ENCODE measurements at places on chromosomes 6 and 20.

DNA sequence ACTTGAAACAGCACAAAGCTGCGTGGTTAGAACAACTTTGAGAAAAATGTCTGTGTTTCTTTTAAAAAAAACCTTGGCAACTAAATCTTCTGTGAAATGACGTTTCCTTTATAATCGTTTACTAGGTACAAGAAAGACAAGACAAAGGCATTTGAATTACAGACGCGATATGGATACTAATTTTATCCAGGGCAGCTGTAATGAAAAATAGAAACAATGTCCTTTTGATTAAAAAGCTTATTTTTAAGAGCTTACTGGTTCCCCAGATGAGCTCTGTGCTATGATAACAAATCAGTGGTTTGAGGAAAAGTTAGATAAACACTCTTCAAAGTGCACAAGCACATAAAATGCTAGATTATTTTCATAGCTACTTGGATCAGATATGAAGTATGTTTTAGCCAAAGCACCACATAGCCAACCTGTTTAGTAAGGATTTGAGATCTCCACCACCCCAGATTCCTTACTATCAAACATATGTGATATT lies 1.6 kb upstream of the SYNCRIP start:
- DNase-seq, result no peak

- no peak for DNase-seq
Measured at GRCh38 chr20:32780749-32781655, 18.8 kb downstream of the DNMT3B start.

- no peak for DNase-seq
Measured at GRCh38 chr6:15429141-15430110, 183.6 kb downstream of the JARID2 start.

GRCh38 chr6:95249175-95249574 lies 328.2 kb upstream of the MANEA start:
- no peak for DNase-seq

DNA sequence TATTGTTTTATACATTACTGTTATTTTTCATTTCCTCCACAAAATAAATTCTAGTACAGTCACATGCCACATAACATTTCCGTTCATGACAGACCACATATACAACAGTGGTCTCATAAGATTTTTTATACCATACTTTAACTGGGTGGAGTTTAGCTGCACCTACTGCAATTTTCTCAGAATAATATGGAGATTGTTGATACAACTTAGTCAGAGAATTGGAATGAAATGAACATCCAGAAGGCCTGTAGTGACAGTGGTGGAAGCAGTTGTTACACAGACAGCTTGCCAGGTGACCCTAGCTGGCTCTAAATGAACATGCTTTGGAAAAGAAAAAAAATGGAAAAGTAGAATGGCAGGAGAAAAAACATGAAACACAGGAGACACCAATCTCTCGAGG lies 183.2 kb upstream of the TCF21 start:
- DNase-seq, result no peak

DNA sequence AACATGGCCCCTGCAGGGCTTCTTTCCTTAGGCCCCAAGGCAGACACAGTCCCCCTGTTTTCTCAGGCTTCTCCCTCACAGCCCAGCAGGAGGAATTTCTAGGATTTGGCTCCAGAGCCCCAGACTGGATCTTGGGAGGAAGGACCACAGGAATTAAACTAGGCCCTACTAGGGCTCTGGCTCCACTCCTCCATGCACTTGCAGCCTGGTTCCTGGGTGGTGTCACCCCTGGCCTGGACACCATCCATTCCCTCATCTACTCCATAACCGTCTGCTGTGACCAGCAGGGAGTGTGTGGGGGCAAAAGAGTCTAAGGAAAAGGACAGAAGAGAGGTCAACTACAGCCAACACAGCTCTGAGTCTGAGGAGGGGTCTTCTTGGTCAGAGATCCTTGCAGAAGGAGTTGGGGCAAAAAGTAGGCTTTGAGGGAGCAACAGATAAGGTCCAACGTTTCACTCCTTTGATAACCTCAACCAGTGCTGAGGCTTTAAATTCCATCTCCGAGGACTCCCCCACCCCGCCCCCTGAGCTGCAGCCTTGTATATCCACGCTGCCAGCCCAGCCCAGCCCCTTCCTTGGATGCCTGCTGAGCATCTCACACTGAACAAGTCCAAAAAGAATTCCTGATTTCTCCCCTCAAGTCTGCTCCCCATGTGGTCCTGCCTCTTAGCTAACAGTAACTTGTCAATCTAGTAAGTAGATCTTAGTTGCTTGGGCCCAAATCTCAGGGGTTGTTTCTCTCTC lies 27.9 kb upstream of the SPDEF start:
- DNase-seq, result no peak

GRCh38 chr6:82178077-82178758 lies 69.3 kb downstream of the IBTK start:
- no peak for DNase-seq

DNA sequence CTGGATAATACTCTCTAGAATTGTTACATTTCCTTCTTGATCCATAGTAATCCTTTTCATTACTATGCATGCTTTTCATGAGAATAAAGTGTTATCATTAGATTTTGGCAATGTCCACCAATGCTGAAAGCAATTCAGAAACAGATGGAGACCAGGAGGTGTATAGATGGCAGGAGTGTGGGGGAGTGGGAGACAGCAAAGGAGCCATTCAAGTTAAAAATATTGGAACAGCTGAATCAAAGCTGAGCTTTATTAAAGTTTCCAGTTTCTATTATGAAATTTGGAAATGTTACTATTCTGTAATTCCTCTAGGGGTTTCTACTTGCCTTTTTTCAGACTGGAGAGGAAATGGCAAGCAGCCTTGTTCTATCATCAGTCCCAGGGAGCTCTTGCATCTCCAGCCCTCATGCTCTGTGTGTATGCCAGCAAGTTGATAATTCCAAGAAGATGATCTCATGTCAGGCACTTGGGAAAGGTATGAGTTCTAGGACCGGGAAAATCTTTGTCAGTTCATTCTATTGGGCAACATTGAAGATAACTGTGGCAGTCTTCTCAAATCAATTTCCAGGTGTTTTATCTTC lies 228.0 kb downstream of the CD109 start:
- no peak for DNase-seq

- no peak for DNase-seq
Measured at GRCh38 chr6:9933677-9934076, 481.2 kb downstream of the TFAP2A start.

DNA sequence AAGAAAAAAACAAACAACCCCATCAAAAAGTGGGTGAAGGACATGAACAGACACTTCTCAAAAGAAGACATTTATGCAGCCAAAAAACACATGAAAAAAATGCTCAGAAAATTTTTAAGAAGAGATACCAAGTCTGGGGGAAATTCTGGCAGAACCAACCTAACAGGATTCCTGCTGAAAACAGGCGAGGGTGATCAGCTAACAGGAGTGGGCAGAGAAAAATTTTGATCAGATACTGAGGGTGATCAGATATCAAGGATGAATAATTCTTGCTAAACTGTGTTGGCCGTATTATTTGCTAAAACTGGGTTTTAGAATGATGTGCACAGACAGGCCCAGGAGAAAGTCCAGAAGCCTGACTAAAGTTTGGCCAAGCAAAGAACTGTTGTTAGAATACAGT lies 557.3 kb downstream of the CD109 start:
- no peak for DNase-seq

DNA sequence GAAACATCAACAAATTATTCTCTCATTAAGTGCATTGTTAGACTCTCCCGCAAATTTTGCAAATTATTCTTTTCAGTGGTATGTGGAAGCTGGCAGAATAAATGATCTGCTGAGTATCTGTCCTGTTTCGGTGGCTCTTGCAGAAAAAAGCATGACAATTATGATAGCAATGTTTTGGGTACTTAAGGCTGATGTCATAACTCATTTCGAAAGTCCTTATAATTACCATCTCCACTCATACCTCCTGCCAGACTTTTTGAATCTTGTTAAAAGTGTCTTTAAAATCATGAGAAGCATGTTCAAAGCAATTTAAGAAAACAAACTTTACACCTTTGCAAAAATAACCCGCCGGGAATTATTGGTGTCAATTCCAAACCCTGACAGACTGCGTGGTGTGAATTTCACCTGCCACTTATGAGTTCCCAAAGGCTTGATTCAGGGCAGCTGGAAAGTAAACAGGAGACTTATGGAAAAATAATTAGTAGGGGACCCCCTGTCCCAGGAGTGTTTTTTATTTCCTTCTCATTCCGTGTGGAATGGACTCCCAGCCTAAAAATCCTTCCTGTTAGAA lies 87.6 kb upstream of the E2F3 start:
- no peak for DNase-seq

- no peak for DNase-seq
Measured at GRCh38 chr6:168713839-168714238, 272.9 kb downstream of the SMOC2 start.

DNA sequence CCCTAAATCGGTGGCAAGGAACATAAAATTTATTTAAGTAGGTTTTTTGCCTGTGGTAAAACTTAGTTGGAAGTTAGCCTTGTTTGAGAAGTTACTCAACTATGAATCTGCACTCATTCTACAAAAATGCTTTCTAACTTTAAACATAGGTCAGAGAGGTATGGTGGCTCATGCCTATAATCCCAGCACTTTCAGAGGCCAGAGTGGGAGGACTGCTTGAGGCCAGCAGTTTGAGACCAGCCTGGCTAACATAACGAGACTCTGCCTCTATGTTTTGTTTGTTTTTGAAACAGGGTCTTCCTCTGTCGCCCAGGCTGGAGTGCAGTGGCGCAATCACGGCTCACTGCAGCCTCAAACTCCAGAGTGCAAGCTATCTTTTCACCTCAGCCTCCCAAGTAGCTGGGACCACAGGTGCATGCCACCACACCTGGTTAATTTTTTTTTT lies 16.2 kb downstream of the USP49 start:
- no peak for DNase-seq

DNA sequence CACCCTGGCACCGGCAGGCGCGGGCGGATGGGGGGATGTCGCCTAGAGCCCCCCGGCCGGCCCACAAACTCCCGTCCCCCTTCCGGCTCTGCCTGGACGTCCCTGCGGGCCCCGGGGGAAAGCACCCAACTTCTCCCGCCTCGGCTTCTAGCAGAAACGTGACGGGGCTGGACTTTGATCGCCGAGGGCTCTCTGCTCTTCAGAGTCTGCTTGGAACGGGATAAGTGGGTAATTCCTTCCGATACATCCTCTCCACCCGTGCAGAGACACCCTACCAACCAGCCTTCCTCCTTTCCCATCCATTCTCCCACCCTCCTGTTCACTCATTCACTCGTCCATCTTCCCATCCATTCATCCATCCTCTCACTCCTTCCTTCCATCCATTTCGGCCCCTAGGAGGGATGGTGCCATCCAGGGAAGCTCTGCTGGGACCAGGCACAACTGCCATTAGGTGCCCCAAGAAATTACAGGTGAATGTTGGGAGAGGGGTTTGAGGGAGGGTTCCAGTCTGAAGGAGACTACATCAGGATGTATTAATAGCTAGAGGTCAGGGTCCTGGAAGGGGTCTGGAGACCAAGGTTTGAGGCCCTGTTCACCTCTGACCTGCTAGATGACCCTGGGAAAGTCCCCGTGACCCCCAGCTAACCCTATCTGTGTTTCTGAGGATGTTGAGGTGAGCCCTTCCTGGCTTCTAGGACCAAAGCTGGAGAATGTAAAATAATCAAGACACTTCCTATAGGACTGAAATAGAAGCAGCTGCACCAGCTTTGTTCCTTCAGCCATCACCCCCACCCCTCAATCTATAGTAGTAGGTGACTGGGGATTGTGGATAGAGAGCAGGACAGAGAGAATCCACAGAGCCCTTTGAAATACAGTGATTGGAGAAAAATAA lies 538 bp downstream of the TTLL9 start:
- no peak for DNase-seq

DNA sequence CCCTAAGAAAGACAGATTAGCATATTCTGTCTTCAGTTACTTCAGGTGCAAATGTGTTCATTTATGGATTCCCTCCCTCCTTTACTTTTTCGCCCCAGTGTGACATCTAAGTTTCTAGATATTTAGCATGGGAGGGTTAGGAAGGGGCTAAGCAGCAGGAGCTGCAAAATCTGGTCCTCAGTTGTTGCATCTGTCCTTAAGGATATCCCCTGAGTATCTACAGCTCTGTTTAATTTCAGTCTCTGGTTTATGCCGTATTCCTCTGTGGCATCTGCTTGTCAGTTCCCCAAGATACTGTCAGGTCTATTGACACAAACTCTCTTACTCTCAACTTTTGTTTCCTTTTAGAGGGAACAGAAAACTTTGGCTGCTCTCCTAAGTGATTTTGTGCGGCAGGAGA lies 754.6 kb upstream of the MAP3K7 start:
- DNase-seq, result no peak

GRCh38 chr6:26440977-26441358 lies 664 bp downstream of the BTN3A3 start:
- no peak for DNase-seq

DNA sequence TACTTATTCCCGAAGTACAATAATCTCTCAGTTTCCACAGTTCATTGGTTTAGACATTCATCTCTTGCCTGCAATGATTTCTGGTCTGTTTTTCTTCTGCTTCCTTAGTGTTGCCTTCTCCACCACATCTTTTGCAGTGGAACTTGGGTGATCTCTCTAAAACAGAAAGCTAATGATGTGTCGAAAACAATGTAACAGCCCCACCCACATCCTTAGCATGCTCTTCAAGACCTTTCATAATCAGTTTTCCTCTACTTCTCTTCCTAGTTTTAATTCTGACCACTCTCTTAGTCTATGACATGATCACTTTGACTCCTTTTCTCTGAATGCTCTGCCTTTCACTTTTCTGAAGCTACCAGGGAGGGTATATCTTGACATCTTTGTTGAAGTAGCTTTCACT lies 1007.9 kb upstream of the CITED2 start:
- DNase-seq, result no peak
